ENCODE measurements at places on chromosomes 7 and 10.

DNA sequence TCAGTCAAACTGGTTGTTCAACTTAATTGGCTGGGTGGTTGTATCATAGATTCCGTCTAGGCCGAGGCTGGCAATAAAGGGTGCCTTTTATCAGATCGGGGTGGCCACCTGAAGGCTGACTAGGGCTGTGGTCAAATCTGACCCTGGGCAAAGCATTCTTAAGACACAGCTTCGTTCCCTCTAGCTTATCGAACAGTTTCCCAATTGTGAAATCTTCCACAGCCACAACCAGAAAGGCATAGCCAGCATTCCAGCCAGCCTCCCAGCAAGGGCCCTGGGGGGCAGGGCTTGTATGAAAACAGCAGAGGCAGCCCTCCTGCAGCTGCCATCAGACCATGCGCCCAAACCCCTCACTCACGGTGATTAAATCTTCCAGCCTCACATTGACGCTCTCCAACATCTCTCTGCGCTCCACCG, 42.5 kb upstream of the TMEM213 start:
- DNase-seq = no peak

DNA sequence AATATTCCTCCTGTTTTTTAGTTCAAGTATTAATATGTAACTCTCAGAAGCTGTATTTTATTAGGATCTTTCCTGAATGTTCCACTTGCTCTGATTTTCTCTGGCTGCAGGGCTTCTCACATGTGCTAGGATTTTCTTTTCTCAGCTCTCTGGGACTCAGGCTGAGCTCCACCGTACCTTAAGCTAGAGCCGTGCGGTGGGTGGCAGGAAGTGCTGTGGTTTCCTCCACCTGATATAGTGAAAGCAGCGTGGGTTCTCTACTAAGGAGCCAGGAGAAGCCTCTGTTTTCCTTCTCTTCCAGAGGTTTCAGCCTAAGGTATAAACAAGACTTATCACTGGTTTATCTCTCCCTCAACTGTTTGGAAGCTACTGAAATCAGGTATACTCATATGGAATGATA, 433.6 kb downstream of the NRG3 start:
- no peak for DNase-seq

- DNase-seq = peak; percentile 31
These were observed 11.0 kb downstream of the RASGEF1A start for GRCh38 chr10:43255634-43256431.

- DNase-seq = no peak
These were observed 237.4 kb downstream of the ELMO1 start for GRCh38 chr7:37211097-37211880.

DNA sequence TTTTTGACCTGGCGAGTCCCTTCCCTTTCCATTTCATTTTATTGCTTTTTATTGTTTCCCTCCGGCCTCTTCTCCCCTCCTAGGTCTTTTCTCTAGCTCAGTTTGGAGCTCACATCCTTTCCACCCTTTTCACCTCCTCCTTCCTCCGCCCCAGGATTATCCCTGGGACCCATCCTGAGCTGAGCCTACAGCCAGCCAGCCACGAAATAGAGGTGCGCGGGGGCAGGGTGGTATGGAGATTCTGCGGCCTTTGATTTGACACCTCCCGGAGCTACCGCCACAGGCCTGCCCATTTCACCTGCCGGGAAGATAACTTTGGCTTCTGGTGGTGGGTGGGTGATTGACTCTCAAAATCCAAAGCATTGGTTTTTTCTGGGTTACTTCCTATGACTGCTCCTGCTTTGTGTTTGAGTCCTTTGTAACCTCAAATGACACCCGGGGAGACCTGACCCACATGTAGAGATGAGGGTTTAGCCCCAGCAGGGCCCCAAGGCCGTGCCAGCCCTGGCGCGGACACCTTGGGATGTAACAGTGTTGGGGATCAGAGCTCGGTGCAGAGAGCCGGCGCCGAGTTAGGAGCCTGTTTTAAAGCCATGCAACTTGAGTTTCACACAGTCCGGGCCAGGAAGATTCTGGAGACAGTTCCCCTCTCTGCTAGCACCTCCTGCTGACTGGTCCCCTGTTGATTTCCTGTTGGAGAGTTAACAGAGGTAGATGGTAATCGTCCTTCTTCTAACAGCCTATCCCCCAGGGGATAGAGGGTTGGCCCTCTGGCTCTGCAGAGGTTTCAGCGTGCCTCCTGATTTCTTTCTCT, 1.5 kb downstream of the DUSP5 start:
- peak; percentile 33 for DNase-seq

DNA sequence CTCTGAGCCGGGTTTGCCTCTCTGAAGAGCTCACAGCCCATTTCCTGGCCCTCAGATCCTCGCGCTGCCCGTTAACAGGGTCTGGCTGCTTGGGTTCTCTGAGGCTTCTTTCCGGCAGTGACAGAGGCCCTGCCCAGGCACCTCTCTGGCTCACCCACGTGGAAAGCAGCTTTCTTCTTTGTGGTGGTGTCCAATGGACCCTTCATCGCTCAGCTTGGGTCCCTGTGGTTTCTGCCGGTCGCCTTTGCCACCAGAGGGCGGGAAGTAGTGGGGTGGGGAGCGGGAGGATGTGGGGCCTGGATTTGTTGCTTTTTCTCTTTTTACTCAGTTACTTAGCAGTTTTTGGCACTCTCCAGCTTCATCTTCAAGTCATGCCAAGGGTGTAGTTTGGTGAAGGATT, 15.6 kb upstream of the JAKMIP3 start:
- no peak for DNase-seq
